ENCODE measurements at places on chromosomes 11 and 22. TPM values are rescaled to one million over a fixed set of nuclear protein-coding genes. Genes with fewer than 3 reads are reported as not detected.
A peak's percentile ranks its signal among the peaks of the same experiment; 100 is the strongest.

DNA sequence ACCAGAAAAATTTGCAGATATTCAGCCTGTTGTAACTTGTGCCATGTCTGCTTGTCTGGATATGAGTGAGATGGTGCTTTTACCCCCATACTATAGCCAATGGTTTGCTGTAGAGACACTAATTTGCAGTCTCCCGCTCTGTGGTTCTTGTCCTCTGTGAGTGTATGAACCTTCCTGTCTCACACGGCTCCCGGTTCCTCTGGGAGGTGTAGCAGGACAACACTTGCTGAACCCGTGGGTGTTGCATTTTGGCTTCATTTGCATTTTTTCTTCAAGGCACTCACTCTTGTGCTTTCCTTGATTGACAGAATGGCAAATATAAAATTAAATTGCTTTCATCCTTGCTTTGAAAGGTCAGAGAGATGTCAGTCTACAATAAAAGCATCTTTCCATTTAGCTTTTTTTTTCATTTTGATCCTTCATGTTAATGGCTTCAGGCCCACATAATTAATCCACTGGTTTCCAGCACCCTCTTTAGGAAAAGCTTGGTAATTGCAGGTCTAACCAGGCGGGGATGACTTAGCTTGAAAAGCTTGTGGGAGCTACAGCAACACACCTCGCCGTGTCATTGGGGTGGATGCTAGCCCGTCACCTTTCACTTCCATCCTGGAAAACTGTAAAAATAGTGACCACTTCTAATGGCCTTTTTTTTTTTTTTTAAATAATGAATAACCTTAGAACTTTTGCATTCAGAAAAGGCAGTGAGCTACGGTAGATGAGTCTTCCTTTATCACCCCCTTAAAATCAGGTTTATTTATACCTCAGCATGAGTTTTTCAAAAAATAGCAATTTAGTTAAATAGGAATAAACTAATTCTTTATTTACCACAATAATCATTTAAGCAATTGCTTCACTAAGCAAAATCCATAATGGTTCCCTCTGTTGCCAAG is 27.4 kb upstream of the ST14 start:
- DNase-seq: no peak

GRCh38 chr11:61555051-61555969 is 25.6 kb downstream of the SYT7 start:
- no peak for DNase-seq

- no peak for DNase-seq
Measured at GRCh38 chr22:28440592-28441390, 238.8 kb downstream of the TTC28 start.

- no peak for DNase-seq
Measured at GRCh38 chr11:77705195-77705875, 67.7 kb upstream of the CLNS1A start.

DNA sequence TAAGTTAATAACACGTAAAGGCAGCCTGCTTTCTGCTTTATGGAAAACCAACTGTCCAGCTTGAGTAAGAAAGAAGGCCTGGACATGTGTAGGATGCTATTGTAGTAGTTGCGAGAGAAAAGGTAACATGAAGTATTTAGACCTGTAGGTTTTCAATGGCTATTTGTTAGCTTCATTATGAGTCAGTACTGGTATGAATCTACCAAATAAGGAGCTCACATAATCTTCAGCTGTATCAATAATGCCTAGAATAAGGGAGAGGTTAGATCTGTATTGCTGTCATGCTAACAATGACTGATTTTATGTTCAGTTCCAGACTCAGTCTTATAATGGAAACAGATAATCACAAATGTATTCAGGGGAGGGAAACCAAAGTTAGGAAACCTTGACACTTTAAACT is 550.3 kb downstream of the CNTN5 start:
- DNase-seq: no peak

DNA sequence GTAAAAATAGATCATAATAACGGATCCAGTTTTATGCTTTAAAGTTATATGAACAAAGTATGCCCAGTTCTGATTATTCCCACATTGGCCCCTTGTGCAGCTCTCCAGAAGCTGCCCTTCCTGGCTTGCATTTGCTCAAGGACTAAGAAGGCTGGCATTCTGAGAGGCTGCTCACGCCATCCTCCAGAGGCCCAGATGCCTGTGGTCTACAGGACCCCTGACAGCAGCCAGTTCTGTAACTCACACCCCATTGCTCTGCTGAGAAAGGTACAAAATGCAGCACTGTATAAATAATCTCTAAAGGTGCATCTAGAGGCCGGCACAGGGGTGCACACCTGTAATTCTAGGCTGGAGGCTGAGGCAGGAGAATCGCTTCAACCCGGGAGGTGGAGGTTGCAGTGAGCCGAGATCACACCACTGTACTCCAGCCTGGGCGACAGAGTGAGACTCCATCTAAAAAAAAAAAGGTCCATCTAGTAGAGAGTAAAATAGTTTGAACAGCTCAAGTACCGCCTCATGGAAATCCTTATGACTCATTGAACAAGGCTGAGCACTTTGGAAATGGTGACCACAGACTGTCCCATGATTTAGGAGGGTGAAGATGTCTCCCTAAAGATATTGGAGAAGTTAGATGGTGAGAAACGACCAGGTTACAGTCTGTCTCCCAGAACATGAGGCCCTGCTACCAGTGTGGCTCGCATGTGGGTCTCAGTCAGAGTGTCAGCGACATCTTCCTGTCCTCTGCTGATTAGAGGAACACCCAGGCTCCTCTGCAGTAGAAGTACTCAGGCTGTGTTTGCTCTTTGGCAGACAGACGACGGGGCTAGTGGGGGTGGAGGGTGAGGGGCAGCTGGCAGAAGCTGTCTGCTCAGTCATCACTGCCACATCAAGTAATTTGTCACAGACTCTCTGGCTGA is 56.3 kb downstream of the KREMEN1 start:
- no peak for DNase-seq

DNA sequence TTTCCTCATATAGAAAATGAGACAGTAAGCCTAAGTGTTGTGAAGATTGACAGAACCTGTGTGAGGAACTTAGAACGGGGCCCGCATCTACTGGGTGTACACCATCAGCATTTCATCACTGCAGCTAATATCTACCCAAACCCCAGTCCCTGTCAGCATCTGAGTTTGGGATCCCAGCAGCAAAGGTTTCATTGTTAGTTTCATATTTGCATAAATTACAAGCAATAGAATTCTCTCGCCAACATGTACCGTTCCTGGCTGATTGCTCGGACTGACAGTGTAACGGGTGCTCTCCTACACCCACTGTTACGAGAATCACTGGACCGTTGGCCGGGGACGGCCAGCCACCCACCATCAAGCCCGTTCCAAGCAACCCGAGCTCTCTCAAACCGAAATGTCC is 10.4 kb upstream of the TMPRSS6 start:
- DNase-seq: no peak

GRCh38 chr11:128800871-128801417 is 66.2 kb downstream of the KCNJ1 start:
- no peak for DNase-seq

GRCh38 chr11:121884626-121885025 is 231.4 kb downstream of the BLID start:
- DNase-seq: no peak

- DNase-seq: peak; percentile 32
Measured at GRCh38 chr22:20783844-20784723, 10.2 kb downstream of the SERPIND1 start.

GRCh38 chr11:117769533-117769932 is 27.5 kb downstream of the DSCAML1 start:
- DNase-seq: no peak

DNA sequence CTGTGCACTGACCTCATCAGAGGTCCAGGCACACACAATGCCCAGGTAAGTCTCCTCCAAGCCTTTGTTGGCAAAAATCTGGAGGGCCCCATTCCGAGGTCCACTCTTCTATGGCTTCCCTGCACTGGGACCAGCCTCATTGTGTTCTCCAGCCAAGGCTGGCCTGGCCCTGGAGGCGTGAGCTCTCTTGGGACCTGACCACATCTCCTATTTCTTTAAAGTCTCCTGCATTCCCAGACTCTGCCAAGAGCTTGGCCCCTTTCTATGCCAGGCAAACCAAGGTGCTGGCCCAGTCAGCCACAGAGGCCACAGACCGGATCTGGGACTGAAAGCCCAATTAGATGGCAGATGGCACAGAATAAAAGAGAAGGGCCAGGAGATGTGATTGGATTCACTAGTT is 55.1 kb downstream of the C11orf58 start:
- no peak for DNase-seq

DNA sequence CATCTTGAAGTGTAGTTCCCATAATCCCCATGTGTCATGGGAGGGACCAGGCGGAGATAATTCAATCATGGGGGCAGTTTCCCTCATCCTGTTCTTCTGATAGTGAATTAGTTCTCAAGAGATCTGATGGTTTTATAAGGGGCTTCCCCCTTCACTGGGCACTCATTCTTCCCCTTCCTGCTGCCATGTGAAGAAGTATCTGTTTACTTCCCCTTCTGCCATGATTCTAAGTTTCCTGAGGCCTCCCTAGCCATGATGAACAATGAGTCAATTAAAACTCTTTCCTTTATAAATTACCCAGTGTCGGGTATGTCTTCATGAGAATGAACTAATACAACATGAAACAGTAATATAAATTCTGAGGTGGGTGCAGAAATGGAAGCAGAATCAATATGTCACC is 12.1 kb upstream of the SPTBN2 start:
- no peak for DNase-seq

DNA sequence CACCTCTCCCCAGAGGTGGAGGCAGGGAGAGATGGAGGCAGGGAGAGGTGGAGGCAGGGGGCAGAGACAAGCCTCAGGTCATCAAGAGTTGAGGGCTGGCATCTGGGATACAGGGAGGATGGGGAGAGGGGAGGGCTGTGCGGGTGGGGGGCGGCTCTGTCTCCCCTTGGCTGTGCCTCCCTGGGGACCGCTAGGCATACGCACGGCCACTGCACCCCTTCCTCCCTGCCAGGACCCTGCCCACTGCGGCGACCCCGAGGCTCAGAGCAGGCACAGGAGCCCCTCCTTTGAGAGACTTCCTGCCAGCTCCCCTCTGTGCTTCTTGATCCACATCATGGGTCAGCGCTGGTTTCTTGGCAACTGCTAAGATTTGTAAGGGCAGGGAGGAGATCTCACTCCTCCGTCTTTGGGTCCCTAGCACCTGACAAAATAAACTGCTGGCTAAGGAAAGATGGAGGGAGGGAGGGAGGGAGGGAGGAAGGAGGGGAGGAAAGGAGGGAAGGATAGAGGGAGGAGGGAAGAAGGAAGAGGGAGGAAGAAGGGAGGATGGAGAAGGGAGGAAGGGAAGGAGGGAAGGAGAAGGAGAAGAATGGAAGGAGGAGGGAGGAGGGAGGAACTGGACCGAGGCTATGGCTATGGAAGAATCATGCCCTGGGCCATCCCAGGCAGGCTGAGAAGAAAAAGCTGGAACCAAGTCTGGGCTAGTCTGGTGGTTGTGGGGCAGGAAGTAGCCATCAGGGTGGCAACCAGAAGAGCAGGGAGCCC is 18.5 kb downstream of the PRR33 start:
- DNase-seq: no peak

DNA sequence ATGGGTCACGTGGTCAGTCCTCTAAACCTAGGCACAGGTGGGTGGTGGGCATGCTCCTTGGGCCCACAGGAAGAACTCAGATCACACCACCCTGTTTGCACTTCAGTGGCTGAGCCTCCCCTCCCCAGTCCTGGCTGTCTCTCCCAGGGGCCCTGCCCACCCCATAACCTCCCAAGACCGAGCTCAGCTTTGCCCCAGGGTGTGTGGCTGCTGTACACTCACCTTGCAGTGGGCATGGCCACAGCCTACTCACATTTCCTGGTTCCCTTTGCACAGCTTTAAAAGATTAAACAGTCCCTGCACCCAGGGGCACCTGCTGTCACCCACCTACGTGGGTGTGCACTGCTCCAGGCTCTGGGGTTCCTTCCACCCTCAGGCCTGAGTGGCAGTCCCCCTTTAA is 13.8 kb downstream of the TRIOBP start:
- DNase-seq: no peak

DNA sequence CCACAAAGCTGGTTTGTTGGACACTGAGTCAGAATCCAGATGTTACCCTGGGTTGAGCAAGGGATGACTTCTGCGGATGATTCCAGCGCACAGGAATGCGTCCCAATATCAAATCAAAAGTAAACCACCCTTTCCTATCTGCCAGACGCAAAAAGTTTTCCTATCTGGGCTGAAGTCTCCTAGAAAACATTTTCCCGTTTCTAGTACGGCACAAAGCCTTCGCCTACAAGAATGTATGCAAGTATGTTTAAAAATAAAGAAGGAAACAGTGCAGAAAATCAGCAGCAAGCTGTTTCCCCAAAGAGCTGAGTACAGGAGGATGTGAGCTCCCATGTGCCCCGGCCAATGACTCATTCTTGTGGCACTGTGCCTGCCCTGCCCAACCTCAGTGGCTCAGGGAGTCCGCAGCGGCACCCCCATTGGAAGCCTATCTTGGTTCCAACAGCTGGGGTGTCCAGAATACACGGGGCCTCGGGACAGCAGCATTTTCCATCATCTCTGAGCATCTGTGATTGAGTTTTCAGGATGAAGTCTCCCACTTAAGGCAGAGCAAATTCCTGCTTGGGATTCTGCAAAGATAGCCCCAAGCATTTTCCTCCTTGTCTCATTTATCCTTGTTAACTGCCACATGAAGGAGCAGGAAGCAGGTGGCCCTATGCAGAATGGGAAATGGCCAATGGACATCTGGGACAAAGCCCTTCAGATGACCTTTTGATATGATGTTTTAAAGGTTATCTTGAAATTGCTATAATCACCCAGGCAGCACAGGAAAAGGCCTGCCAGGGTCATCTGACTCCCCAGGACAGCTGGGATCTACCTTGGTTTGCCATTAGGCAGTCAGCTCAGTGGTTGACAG is 17.5 kb downstream of the KCNJ5 start:
- DNase-seq: no peak

GRCh38 chr22:44520465-44521094 is 22.5 kb upstream of the RTL6 start:
- DNase-seq: no peak

DNA sequence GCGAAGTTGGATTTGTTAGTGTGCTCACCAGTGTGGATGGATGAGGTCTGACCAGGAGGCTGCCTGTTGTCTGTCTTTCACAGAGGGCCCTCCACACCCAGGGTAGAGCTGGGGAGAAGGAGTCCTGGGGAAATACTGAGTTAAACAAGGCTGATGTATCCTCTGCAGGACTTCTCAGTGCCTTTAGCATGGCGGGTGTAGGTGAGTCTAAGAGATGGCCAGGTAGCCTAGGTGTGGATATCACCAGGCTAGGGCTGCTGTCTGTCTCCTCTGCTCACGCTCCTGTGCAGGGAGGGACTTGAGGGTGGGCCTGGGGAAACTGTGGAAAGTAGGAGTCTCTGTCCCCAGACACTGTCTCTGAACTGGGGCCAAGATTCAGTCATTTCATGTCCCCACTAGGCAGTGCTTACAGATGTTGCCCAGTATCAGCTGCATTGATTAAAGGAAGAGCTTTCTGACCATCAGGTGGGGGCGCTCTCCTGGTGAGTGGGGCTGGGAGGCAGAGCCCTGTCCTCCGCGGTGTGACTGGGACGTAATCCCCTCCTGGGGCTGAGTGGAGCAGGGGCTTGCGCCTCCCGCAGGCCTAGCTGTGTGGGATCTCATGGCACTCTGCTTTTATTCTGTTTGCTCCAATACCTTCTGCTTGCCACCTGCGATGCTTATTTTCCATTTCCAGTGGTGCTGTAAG is 35.5 kb upstream of the CCDC188 start:
- DNase-seq: no peak

The CREBZF gene
- total RNA-seq: 118 TPM

The SLC25A18 gene
- not detected for total RNA-seq

The UPK3A gene
- total RNA-seq: not detected

The INSC gene
- total RNA-seq: 0.16 TPM

The STIM1 gene
- 98.7 TPM for total RNA-seq

The SMC1B gene
- total RNA-seq: 0.16 TPM

Measured in naive thymus-derived CD8-positive, alpha-beta T cell (primary cell).